Upper lobe of left lung (tissue), 6 donors: ENCODE measurements at places on chromosomes 3 and 15. TPM values are rescaled to one million over a fixed set of nuclear protein-coding genes. Genes with fewer than 3 reads are reported as not detected.

The SLC41A3 gene
- 17.1 TPM for total RNA-seq

DNA sequence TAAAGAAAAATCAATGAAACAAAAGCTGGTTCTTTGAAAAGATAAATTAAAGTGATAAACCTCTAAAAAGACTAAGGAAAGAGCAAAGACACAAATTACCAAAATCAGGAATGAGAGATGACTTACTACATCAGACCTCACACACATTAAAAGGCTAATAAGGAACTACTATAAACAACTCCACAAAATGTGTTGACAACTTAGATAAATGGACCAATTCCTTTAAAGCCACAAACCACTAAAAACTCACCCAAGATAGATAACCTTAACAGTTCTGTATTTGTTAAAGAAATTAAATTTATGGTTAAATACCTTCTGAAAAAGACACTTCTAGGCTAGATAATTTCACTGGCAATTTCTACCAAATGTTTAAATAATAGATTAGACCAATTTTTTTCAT is 170.4 kb downstream of the SMAD6 start:
- no peak overlapping the region for H3K4me3 ChIP-seq
- H3K27me3 ChIP-seq: no peaks in the 10 kb centered on the region
- no peaks in the 10 kb centered on the region for H3K36me3 ChIP-seq

DNA sequence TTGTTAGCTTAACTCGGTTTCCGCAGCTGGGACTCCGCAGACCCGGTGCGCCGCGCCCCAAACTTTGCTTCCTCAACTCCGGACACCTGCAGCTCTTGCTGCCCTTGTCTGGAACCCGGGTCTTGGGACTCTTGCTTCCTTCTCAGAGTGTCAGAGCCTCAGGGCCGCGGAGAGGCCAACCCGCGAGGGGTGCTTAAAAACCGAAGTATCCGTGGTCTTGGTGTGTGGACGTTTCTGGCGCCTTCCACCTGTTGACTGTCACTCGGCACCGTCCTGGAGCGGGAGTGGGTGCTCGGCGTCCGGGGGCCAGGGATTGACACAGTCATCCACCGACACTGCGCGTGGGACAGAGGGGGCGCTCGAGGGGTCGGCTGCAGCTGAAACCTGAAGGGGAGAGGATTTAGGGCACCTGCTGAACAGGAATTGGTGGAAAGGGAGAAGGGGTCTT is 386 bp downstream of the SQOR start:
- H3K36me3 ChIP-seq: no peaks in the 10 kb centered on the region
- DNase-seq: peak; percentile 91
- no peaks in the 10 kb centered on the region for H3K27me3 ChIP-seq
- peaks cover 38% of the 10 kb centered on the region for H3K4me1 ChIP-seq
- peak overlapping the region; percentile 95 for H3K27ac ChIP-seq

DNA sequence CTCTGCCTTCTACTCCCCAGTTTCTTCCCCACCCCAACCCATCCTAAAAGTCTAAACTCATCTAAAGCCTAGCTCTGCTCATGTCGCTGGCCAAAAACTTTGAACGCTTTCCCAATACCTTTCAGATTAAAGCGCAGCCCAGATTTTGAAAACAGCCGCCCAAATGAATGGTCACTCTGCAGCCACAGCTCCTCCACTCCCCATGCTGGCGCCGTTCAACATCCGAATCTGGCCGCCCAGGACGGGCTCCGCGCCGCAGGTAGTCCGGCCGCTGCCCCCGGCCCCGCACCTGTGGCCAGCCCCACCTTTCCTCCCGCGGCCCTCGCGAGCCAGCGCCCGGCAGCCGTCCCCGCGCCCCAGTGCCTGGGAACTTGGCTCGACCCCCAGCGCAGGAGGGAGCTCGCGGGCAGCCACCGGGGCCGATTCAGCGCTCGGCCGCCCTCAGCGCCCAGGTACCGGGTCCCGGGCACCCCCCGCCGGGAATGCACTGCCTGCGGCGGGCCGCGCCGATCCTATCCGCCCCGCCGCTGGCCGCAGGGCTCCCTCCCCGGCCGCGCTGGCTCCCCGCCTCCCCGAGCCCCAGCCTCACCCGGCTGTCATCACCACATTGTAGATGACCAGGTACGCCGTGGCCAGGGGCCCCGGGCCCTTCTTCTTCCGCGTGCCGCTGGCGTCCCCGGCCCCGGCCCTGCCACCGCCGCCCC is 417 bp downstream of the HACD2 start:
- peaks cover 10% of the 10 kb centered on the region for H3K36me3 ChIP-seq
- peaks cover 34% of the 10 kb centered on the region for H3K4me1 ChIP-seq
- no peaks in the 10 kb centered on the region for H3K27me3 ChIP-seq
- peak overlapping the region; percentile 98 for H3K4me3 ChIP-seq
- H3K27ac ChIP-seq: peak overlapping the region; percentile 92
- peak; percentile 53 for DNase-seq

- no peaks in the 10 kb centered on the region for H3K27me3 ChIP-seq
- H3K4me1 ChIP-seq: peaks cover 44% of the 10 kb centered on the region
- DNase-seq: no peak
- no peaks in the 10 kb centered on the region for H3K36me3 ChIP-seq
- H3K4me3 ChIP-seq: peak overlapping the region; percentile 73
These were observed 1.3 kb downstream of the HDDC3 start for GRCh38 chr15:90930861-90931574.

DNA sequence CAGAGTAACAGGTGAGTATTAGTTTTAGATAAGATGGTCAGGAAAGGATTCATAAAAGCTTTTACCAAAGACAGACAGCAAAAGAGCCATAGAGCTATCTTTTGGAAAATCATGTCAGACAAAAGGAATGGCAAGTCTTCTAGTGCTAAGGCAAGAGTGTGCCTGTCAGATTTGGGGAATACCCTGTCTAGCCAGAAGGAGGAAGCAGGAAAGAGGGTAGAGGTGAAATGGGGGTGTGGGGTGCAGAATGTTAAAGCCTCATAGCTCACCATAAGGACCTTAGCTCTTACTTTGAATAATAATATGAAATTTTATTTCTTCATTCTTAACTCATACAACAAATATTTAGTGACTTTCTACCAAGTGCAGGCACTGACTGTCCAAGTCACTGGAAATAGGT is 512.1 kb upstream of the ROBO2 start:
- no peaks in the 10 kb centered on the region for H3K36me3 ChIP-seq
- no peak for DNase-seq
- no peaks in the 10 kb centered on the region for H3K27me3 ChIP-seq
- no peak overlapping the region for H3K4me3 ChIP-seq

The ARNT2 gene
- total RNA-seq: 10.6 TPM

DNA sequence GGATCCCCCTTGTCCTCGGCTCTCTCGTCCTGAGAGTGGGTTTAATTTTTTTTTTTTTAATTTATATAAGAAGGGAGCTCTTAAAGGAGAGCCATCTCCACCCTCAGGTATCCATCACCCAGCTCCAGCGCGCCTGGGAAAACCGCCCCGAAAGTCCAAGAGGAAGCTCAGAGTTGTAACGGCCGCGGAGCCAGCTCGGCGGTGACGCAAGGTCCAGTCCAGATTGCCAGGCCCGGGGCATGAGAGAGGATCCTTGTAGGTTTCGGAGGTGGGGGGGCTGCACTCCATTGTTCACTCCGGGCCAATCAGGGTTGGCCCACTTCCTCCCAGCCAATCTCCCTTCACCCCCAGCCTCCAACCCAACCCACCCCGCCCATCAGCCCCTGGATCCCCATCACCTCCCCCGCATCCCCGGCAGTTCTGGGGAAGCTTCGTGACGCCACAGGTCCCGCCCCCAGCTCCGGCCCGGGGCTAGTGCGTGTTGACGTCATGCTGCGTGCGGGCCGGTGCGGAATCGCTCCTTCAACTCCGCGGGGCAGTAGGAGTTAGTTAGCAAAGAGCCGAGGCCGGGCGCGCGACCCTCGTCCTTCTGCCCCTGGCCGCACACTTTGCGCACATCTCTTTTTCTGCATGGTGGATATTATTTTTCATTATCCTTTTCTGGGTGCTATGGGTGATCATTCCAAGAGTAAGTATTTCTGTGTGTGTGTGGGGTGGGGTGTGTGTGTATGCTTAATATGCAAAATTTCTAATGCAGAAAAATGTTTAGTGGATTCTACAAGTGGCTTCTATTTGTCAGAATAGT is at the start of gene ISL2:
TSS of gene ISL2 (plus strand) at position 520 of the 805 bp plus-strand sequence. CDS start at position 631, 111 bp downstream.
- no peak within 1 kb of the TSS for H3K27ac ChIP-seq
- H3K4me3 ChIP-seq: peak within 1 kb of the TSS; percentile 36
- H3K27me3 ChIP-seq: peaks cover 57% of the 10 kb centered on the region
- H3K36me3 ChIP-seq: no peaks in the 10 kb centered on the region
- H3K4me1 ChIP-seq: peaks cover 47% of the 10 kb centered on the region

The TMEM266 gene
- total RNA-seq: 2.4 TPM

The INTS14 gene
- 29.1 TPM for total RNA-seq

DNA sequence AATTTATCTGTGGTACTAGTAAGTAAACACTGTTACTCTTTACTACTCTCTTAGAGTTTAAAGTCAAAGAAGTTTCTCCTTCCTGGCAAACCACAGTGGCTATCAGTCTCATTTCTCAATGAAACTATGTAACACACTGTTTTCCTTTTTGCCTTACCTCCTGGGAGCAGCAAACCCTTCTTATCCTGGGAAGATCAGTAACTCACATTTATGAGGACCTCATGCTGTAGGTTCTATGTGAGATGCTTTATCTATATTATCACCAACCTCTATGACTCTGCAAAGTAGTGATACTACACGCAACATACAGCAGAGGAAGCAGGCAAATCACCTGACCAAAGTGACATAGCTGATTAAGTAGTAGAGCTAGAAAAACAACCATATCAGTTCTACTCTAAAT is 35.3 kb downstream of the PBRM1 start:
- no peaks in the 10 kb centered on the region for H3K4me1 ChIP-seq
- no peak overlapping the region for H3K27ac ChIP-seq
- DNase-seq: no peak

GRCh38 chr3:152291649-152292066 is 22.9 kb downstream of the MBNL1 start:
- no peaks in the 10 kb centered on the region for H3K27me3 ChIP-seq
- no peak for DNase-seq
- no peaks in the 10 kb centered on the region for H3K36me3 ChIP-seq
- peaks cover 41% of the 10 kb centered on the region for H3K4me1 ChIP-seq

GRCh38 chr3:30161375-30161774 is 445.0 kb upstream of the TGFBR2 start:
- H3K27ac ChIP-seq: no peak overlapping the region
- peaks cover 8% of the 10 kb centered on the region for H3K4me1 ChIP-seq
- DNase-seq: peak; percentile 55
- H3K4me3 ChIP-seq: no peak overlapping the region
- no peaks in the 10 kb centered on the region for H3K27me3 ChIP-seq

DNA sequence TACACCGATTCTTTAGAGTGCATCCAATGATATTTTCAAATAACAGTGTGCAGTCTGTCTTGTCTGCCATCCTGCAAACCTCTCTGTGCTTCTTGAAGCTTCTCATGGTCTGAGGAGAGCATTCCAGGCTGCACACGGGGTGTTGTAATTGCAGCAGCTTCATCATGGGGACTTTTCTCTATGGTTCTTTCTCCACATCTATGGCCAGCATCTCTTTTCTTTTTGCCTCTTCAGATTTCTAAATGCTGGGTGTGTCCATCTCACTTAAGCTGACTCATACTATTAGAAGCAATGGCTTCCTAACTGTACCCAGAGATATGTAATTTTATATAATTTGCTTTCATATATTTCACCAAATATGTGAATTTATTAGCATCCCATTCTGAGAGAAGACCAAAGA is 63.8 kb upstream of the EPHB3 start:
- DNase-seq: no peak
- no peak overlapping the region for H3K4me3 ChIP-seq
- H3K27me3 ChIP-seq: no peaks in the 10 kb centered on the region
- no peaks in the 10 kb centered on the region for H3K4me1 ChIP-seq
- no peak overlapping the region for H3K27ac ChIP-seq
